ENCODE measurements at places on chromosomes 7 and 10. TPM values are rescaled to one million over a fixed set of nuclear protein-coding genes. Genes with fewer than 3 reads are reported as not detected.
A peak's percentile ranks its signal among the peaks of the same experiment; 100 is the strongest.

- DNase-seq: no peak
Observed at GRCh38 chr10:60778971-60779796, 906 bp downstream of the CDK1 start.

GRCh38 chr7:3564231-3564630, 263.2 kb downstream of the SDK1 start:
- no peak for DNase-seq

DNA sequence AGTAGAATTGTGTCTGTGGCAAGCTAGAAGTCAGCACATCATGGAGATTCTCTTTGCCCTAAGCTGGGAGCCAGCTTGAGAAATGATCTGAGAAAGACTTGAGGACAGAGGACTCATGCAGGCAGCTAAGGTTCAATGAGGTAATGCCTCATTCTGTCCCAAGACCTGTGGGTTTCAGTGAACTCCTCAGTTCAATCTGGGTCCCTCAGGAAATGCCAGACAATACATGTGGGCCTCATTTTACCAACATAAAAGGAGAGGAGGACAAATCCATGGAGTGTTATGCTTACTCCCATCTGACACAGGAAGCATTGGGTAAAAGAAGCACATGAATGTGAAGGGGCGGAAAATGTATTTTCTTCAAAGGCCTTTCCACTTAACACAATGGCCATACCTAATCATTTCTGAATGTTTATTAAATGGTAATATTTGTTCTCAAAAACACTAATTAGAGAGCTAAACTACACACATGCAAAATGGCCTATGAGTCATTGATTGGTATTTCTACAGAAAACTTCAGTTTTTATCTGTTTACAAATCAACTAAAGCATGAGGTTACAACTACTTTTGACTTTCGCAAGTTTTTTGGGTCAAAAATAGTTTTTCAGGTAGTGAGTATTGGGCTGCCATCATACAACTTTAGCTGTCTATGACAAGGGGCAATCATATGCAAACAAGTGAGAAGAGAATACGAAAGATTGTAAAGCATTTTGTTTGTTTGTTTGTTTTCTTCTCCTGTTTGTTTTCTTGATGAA, 205.3 kb downstream of the CHRM2 start:
- DNase-seq: peak; percentile 83

GRCh38 chr7:75879771-75880184, 944 bp downstream of the RHBDD2 start:
- DNase-seq: peak; percentile 40

- no peak for DNase-seq
Observed at GRCh38 chr7:24354456-24354855, 70.5 kb downstream of the NPY start.

DNA sequence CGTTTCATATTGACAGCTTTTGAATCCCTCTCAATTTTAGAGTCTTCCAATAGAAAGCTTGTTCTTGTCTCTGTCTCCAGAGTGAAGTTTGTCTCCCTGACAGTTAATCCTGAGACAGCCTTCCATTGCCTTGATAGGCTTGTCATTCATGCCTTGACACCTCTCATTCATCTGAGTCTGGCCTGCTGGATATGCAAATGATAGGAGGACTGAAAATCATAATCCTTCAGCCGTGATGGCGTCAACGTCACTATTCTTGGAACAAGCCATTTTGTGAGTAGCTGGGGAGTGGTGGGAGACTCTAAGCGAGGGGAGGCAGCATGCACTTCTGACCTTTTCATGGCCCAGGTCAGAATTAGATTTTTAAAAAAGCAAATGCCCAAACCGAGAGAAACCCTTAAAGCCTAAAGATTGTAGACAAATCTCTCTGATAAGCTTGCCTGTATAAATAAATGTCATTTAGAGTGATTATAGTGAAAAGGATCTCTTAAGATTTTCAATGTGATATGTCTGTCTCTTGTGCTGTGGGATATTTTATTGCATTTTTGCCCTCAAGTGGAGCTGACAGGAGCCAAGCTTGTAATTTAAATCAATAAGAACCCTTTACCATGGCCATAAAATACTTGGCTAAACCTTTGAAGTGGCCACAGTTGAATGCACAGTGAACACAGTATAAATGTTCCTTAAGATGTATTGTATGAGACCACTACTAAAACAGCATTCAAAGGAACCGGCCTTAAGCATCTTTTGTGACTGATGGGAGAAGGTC, 148.8 kb downstream of the SNX10 start:
- no peak for DNase-seq

GRCh38 chr10:92702301-92702916, 12.7 kb downstream of the HHEX start:
- DNase-seq: peak; percentile 57

- peak; percentile 53 for DNase-seq
Observed at GRCh38 chr10:14536241-14537213, 205.8 kb upstream of the FRMD4A start.

DNA sequence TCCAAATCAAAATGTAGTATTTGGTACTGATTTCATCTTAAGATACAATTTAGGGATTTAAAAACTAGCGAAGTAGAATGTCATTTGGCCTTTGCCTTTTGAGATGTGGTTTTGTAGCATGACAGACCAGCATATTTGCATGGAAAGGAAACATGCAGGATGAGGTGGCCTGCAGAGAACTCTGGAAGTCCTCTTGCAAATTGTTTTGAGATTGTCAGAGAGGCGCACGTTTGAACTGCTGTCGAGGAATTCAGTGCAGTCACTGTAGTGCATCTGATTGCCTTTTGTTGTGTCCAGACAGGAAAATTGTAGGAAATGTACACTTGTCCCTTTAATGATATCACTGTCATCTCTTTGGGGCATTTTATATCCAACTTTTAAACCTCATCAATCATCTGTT, 136.7 kb downstream of the CELF2 start:
- DNase-seq: no peak

GRCh38 chr10:70902661-70903261, 14.4 kb upstream of the PCBD1 start:
- no peak for DNase-seq

GRCh38 chr10:96416643-96417042, 57.8 kb upstream of the OPALIN start:
- peak; percentile 56 for DNase-seq

DNA sequence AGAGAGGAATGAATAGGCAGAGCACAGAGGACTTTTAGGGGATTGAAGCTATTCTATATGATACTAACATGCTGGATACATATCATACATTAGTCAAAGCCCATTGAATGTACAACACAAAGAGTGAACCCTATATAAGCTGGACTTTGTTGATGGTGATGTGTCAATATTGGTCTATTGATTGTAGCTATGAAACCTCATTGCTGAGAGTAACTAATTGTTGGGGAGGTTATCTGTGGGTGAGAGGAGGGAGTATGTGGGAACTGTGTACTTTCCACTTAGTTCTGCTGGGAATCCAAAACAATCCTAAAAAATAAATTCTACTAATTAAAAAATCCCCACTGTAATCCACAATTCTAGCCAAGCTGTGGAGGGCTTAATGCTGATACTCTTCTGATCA, 22.0 kb upstream of the CYP2C9 start:
- DNase-seq: no peak

- DNase-seq: peak; percentile 68
Observed at GRCh38 chr7:136405931-136406777, 429.0 kb upstream of the MTPN start.

GRCh38 chr10:49090189-49090575, 25.1 kb downstream of the VSTM4 start:
- DNase-seq: no peak

GRCh38 chr7:88689821-88690220, 69.7 kb upstream of the ZNF804B start:
- DNase-seq: no peak

DNA sequence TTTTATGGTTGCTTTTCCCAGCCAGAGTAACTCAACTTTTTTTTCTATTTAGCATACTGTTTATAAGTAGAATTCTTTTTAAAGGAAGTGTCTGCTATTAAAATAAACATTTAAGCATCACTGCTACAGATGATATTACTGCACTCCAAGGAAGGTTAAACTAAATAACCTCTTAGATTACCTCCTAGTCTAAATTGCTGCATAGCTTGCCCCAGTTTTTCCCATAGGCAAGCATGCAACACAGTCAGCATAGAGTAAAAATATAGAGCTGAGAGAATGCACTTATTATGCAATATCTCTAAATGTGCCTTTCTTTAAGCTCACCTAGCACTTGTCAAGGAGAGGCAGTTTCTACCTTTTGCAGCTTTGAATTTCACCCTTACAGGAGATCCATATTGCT, 1392.4 kb upstream of the CELF2 start:
- DNase-seq: no peak

- no peak for DNase-seq
Observed at GRCh38 chr10:86666538-86666937, 1.8 kb upstream of the LDB3 start.

GRCh38 chr7:44063547-44063893, 1.8 kb downstream of the PGAM2 start:
- no peak for DNase-seq

DNA sequence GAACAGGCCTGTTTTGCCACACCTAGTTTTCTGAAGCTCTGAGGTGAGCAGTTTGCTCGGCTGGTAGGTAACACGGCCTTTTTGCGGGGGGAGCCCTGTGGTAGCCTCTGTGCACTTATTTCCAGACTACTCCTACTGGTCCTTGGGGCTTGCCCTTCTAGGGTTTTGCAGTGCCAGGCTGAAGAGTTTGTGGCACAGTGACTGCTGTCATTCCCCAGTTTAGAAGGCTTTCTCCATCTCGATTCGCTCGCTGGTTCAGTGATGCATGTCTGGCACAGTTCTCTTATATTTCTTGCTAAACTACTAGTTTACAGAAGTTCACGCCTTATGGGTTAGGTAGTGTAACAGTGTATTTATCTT, 711 bp downstream of the KIF20B start:
- DNase-seq: peak; percentile 53

- no peak for DNase-seq
Observed at GRCh38 chr10:12484941-12485805, 135.8 kb downstream of the CAMK1D start.

DNA sequence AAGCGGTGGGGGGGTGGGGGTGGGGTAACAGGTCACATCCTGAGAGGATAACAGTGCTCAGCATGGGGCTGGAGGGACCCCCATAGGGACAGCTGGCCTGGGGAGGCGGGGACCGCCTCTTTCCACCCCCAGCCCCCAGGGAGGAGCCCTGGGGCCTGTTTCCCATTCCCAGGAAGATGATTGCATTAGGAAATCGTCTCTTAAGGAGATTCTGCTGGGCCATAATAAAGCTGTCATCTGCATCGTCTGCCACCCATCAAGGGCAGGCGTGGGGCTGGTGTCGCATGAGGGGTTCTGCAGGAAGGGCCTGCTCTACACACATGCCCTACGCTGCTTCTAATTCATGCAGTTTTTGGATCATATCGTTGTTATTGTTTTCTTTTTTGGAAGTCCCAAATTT, 17.2 kb downstream of the RET start:
- DNase-seq: no peak

DNA sequence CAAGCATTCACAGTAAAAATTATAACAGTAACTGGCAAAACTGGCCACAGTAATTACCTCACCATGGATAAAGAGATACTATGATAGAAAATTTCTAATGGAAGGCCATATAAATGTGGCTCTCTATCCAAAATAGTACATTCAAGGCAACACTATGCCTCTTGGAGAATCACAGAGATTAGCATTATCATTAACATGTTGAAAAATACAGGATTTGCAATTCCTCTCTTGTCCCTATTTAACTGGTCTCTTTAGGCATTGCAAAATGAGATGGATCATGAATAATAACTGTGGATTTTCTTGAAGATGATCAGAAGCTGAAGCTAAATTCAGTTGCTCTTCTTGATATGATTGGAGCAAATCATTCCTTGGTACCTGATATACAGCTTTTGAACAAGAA, 100.8 kb upstream of the HGF start:
- DNase-seq: no peak

DNA sequence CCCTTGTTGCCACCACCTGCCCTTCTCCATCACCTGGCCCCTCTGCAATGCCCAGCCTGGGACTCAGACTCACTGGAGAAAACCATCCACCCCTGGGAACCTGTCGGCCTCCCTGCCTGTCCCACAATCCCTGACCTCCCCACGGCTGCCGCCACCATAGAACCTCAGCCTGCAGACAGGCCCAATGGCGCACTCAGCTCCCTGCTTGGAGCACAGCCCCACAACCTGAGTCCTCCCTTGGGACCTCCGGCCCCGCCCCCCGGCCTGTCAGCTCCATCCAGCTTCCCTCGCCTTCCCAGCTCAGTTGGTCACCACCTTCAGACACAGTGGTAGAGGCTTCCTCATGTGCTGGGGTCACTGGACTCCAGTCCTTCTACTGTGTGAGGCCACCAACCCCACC, 41.1 kb downstream of the PARP12 start:
- no peak for DNase-seq

- DNase-seq: peak; percentile 83
Observed at GRCh38 chr10:29163746-29164145, 125.1 kb upstream of the LYZL1 start.

DNA sequence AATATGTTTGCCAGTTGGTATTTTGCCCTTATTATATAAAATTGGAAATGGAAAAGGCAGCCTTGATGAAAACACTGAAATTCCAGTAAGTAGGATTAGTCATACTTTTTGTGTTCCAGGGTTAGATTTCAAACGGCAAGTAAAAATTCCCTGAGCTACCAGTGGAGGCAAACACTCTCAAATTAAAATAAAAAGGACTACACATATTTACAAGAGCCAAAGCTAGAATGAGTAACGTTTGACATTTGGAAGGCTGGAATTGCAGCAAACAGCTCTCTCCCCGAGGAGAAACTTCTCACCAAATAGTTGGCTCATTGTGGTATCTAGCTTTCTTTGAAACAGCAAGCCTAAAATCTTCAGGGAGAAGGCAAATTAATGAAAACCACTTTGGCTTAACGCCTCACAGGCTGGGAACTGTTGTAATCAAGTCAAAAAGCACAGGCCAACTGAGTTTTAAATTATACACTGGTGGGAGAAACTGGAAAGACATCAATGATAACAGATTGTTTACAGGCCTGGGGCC, 288.4 kb downstream of the SNX13 start:
- DNase-seq: peak; percentile 87

- DNase-seq: no peak
Observed at GRCh38 chr10:16491933-16492332, 29.7 kb downstream of the C1QL3 start.

DNA sequence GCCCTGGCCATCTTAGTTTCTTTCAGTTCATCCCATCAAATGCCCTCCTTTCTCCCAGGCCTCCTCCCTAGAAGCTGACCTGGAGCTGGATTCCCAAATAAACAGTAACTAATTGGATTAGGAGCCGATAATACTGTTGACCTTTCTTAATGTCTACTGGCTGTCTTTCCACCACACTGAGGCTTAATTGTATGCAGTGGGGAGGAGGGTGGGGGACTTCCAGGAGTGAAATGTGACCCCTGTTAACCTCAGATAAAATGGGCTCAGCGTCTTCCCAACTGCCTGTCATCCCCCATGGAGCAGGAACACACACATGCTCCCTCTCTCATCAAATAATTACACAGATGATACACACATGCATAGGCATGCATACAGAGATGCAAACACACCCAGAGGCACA, 53.7 kb upstream of the LBX1 start:
- DNase-seq: no peak

The FXYD4 gene
- total RNA-seq: not detected

The TUBB8 gene
- 0.22 TPM for total RNA-seq

The GHITM gene
- 218 TPM for total RNA-seq

The CD36 gene
- total RNA-seq: 9.4 TPM

The MBL2 gene
- not detected for total RNA-seq

The SYT15B gene
- total RNA-seq: 0.05 TPM

The GARIN1A gene
- total RNA-seq: 0.02 TPM

The NUDCD3 gene
- 41.3 TPM for total RNA-seq
